ENCODE measurements at places on chromosomes 3 and 15.

DNA sequence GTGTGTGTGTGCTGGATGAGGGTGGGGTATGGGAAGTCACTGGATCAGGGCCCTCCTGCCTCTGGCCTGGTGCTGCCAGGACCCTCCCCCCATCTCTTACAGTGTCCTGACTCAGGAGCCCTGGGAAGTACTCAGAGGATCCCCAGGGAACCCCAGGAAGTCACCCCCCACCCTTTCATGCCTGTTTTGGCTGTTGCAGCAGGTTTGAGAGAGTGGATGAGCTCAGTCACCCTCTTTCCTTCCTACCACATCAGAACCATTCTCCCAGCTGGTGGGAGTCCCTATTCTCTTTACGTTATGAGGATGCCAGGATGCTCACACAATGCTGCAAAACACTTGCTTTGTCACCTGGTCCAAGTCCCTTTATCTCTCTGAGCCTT is 59.0 kb downstream of the BDH1 start:
- DNase-seq: no peak

GRCh38 chr15:60905587-60905986 is 323.5 kb downstream of the RORA start:
- no peak for DNase-seq

GRCh38 chr3:130904491-130904890 is 10.6 kb downstream of the ATP2C1 start:
- DNase-seq: no peak

- DNase-seq: no peak
These were observed 81.7 kb upstream of the NMNAT3 start for GRCh38 chr3:139759470-139759869.

GRCh38 chr3:129625072-129625874 is 18.8 kb upstream of the PLXND1 start:
- DNase-seq: peak; percentile 46

GRCh38 chr3:12413721-12414255 is 70.5 kb upstream of the TSEN2 start:
- no peak for DNase-seq

GRCh38 chr3:120324190-120324589 is 25.0 kb downstream of the LRRC58 start:
- DNase-seq: no peak

- DNase-seq: no peak
These were observed 12.4 kb downstream of the GORASP1 start for GRCh38 chr3:39094851-39095677.

GRCh38 chr15:60003243-60004008 is 685 bp upstream of the FOXB1 start:
- DNase-seq: no peak

GRCh38 chr3:97821287-97821773 is 481 bp upstream of the CRYBG3 start:
- peak; percentile 77 for DNase-seq

- no peak for DNase-seq
These were observed 190.9 kb downstream of the ADAMTS17 start for GRCh38 chr15:100150906-100151305.

GRCh38 chr15:97030251-97030650 is 699.8 kb downstream of the NR2F2 start:
- no peak for DNase-seq
